ENCODE measurements at places on chromosomes 4 and X.

DNA sequence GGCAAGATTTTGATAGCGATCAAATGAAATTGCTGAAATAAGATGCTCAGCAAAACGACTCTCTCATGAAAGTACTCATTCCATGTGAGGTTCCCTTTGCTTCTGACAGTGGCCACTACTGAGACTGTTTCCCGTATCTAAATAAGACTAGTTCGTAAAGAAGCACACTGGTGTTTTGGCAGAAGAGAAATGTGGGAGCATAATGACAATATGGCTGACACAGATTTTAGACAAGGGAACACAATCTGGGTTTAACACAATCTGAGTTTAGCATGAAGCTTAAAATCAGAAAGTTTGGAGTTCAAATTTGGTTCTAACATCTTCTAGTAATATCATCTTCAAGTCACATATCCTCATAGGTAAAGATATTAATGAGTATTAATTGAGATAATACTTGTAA is 13.7 kb downstream of the GABRA4 start:
- DNase-seq: no peak

- no peak for DNase-seq
Observed at GRCh38 chr4:188613976-188614375, 474.7 kb downstream of the TRIML1 start.

DNA sequence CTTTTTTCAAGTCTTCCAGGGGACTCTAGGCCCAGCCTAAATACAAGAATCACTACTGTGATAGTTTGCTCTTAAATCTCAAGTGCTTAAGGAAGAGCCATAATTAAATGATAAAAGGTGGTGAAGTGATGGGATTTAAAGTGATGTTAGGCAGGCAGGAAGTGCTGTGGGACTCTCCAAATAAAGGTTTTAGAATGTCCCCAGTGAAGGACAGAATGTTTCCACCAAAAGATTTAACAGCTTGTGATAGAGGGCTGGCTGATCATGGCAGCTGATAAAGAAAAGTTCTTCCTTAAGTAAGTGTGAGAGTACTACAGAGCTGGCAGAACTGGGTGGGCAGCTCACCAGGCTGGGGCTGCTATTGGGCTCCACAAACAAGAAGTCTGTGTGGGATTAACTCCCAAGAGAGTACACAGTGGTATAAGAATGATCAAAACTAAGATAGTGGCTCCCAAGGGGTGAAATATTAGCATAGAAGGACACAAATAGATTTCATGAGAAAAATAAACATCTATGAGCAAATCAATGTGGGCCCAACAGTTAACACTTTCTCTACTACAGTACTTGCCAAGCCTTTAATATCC is 637.2 kb upstream of the CPEB2 start:
- DNase-seq: no peak

DNA sequence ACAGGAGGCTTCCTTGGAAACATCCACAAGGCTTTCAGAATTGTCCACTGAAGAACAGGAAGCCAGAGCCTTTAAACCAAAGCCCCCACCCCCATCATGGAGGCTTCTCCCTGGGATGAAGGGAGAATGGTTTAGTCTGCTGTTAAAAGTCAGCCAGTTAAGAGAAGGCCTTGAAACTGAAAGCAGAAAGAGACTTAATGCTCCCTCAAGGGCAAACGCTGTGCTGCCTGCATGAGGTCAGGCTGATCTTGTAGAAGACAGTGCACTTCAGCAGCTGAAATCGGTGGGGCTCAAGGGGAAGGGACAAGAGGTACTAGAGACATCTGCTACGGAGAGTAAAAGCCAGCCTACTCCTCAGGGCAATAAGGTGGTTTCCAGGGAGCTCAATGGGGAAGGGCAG is 69.0 kb downstream of the HPRT1 start:
- no peak for DNase-seq

DNA sequence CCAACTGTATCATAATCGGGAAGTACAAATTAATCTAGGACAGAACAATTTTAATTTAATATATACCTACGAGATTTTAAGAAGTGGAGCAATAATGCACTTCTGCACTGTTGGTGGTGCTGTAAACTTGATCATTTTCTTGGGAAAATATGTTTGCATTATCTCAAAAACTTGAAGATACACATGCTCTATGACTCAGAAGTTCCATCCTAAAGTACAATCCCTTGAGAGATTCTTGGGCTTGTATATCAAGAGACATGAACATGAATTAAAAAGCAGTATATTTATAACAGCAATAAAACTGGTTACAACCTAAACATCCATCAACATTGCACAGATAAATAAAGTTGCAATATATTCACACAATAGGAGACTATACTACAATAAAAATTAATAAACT is 168.8 kb downstream of the CLCN4 start:
- DNase-seq: no peak

- DNase-seq: no peak
Observed at GRCh38 chr4:78022517-78022916, 34.6 kb upstream of the FRAS1 start.

- no peak for DNase-seq
Observed at GRCh38 chr4:155819066-155819465, 47.0 kb downstream of the ASIC5 start.

DNA sequence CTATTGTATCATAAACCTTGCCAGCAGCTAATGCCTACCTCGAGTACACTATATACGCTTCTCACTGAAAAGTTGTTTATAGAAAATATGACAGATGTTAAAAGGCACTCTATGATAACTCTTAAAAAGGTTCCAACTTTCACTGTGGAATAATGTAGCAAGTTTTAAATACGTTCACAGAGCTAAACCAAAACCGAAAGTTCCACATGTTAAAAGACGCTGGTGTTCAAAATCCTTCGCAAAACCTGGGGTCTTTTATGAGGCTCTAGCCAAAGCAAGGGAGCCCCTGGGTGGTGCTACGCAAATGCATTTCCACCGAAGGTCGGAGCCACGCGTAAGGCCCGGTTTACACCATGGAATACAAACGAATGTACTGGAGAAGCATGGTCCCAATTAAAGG is 103.7 kb upstream of the TENM3 start:
- DNase-seq: no peak

DNA sequence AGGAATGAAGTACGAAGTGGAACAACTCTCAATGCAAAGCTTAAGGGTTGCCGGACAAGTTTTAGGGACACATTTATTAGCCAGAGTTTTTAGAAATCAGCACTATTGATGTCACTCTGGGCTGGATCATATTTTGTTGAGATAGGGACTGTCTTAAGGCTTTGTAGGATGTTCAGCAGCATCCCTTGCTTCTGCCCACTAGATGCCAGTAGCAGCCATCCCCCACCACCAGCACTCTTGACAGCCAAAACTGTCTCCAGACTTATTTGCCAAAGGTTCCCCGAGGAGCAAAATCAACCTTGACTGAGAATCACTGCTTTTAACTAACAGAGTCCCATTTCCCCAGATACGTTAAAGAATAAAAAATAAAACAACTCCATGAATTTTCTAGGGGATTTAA is 1497.3 kb downstream of the STIM2 start:
- no peak for DNase-seq

DNA sequence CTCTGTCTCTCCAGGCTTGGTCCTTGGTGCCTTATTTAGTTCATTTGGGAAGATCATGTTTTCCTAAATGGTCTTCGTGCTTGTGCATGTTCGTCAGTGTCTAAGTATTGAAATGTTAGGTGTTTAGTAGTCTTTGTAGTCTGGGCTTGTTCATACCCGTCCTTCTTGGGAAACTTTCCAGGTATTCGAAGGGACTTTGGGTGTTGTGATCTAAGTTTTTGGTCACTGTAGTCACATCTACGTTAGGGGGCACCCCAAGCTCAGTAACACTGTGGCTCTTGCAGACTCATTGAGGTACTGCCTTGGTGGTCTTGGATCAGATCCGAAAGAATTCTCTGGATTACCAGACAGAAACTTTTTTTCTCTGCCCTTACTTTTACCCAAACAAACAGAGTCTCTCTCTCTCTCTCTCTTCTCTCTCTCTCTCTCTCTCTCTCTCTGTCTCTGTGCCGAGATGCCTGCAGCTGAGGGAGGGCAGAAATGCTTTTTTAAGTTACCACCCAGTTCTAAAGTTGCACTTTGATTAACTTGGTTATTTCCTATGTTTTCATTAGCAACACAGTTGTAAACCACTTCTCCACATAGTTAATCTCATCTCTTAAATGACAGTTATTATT is 67.6 kb upstream of the SLC7A3 start:
- peak; percentile 70 for DNase-seq

DNA sequence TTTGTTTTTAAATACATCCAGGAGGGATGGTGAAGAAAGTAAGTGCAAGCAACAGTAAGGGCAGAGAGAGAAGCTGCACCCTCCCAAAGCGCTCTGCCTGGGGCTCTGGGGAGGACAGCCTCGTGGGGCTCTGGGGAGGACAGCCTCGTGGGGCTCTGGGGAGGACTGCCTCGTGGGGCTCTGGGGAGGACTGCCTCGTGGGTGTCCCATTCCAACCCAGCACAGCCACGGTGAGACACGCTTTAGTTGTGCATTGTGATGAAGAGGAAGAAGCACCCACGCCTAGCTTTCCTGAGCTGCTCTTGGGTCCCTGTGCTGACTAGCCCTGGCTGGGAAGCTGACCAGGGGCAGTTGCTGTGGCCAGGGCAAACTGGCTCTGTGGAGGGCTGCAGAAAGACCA is 43.1 kb upstream of the SLC25A4 start:
- DNase-seq: no peak

DNA sequence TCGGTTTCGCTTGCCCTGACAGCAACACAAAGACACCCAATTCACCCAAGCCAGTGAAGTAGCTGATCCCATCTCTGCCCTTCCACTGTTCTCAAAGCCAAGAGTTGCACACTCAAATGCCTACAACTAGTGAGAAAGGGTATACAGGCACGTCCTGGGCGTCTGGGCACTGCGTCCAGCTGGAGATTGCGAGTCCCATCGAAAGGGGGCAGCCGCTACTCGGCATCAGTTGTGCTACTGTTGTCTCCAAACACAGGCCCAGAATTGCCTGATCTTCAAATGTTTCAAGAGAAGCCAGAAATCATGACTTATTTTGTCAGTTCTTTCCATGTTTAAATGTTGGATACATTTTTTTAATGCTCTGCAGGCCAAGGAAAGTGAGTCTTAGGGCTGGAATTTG is 487.8 kb downstream of the BCOR start:
- DNase-seq: no peak

DNA sequence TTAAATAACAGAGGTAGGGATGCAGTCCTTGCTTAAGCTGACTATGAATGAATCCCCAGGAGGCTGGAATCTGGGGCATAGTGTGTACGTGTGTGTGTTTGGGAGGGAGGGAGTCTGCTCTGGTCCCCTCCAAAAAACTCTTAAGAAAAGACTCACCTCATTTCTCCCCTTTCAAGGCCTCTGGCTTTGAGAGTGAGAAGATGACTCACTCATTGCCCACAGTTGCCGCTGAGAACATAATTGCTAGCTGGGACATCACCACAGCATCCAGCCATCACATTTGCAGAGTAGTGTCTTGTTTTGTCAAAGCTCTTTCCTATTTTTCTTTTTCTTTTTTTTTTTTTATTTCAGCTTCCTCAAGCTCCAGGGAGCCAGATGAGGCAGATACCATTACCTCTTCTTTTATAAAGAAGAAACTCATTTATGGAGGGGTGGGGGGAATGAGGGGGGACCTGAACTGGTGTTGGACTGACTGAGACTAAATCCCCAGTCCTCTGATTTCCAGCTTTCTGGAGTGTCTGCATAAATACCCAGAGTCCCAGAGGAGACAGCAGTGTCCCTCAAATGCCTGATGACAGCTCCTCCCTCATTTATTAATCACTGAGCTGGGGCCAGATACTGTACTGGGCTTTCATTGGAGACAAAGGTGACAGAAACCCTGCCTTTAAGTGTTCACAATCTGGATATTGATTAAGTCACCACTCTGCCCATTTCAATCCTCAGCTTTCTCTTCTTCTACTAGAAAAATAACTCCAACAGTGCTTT is 61.9 kb upstream of the LAS1L start:
- DNase-seq: peak; percentile 35

GRCh38 chrX:1249101-1249887 is 19.3 kb upstream of the CSF2RA start:
- no peak for DNase-seq

DNA sequence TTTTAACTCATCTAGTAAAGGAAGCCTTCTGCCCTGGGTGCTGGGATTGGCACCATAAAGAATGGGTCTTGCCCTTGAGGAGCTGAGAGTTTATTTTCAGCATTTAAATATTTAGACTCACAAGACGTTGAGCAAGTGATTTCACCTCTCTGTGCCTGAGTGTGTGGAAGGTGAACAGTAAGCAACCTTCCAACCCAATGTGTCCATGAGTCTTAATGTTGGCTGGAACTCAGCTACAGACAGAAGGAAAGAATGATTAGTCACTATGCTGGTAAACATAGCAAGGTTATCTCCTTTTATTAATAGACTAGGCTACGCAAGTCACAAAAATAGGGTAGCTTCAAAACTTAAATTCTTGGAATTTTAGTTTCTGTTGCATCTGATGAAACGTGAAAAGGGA is 277.4 kb upstream of the GATB start:
- no peak for DNase-seq

DNA sequence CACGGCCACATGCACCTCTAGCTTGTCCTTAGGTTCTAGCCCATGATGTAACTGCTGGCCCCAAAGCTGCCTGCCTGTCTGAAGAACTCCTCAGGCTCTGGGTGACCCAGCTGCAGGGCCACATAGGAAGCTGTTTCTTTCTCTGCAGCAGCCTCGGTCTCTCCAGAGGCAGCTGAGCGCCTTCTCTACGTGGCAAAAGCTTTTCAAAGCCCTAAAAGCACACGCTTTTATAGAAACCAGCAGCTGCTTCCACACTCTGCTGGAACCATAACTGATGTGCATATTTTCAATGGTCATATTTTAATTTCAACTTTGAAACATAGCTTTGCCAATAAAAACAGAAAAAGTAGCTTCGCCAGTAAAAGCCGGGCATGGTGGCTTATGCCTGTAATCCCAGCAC is 37.4 kb downstream of the FAM53A start:
- DNase-seq: no peak

DNA sequence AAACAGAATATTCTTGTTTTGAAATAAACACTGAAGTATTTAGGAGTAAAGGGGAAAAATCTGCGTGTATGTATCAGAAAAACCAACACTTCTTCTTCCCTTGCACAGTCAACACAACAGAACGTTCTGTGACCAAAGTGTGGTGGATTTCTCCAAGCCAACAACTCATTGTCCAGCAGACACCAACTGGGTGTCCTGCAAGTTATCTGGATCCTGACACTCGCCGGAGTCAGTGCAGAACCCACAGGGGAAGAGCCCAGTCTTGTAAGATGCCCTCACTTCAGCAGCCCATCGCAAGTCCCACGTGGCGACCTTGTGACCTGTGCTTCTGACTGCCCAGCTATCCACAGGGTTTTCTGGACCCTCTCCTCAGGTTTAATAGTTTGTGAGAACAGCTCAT is 630.7 kb upstream of the ZFP42 start:
- no peak for DNase-seq

DNA sequence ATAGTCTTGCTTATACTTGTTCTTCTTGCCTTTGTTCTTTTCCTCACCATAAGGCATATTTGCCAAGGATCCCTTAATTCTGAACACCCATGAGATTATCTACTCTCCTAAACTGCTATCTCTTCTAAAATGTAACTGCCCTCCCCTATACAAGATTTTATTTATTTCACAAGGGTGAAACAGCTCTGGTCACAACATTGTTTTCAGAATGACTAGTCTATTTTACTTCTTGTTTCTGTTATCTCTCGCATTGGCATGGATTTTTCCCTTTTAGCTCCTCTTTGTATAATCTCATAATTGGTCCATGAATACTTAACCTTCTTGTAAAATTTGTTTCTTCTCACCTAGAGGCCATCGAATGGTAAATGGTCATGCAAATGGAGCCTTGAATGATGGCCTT is 17.2 kb upstream of the COL25A1 start:
- no peak for DNase-seq

Data from breast epithelium (tissue), 4 donors.